ENCODE measurements at places on chromosomes 16 and 17.

GRCh38 chr17:76270770-76271668 lies 5.9 kb downstream of the UBALD2 start:
- H3K36me3 ChIP-seq, result peaks cover 36% of the 10 kb centered on the region
- peak overlapping the region; percentile 94 for H3K27ac ChIP-seq
- no peaks in the 10 kb centered on the region for H3K27me3 ChIP-seq
- peaks cover 45% of the 10 kb centered on the region for H3K4me1 ChIP-seq
- no peak for DNase-seq

DNA sequence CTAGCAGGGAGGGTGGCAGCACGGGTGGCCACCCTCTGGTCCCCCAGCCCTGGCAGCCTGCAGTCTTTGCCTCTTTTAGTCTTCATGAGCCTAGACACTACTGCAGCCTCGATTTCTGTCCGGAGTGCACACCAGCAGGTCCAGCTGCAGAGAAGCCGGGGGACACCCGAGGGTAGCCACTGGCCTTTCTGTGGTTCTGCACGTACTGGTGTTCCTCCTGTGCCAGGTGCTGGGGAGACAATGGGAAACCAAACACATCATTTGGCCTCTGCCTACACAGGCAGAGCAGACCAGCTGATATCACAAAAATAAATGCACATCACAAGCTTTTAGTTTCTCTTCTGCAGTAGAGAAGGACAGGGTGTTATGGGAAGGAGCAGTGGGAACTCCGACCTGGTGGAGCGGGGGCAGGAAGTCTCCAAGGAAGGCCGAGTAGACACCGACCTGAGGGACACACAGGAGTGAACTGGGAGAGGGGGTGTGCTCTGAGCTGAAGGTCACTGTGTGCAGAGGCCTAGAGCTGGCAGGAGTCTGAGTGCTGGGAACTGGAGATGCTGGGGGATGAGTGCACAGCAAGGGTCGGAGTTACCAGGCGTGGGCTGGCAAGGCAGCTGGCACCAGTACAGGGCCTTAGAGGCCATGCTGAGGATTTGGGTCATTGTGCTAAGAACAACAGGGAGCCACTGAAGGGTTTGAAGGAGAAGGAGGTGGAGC lies 23.1 kb downstream of the GPT2 start:
- no peak for DNase-seq
- no peak overlapping the region for H3K4me3 ChIP-seq
- H3K4me1 ChIP-seq, result peaks cover 16% of the 10 kb centered on the region
- peak overlapping the region; percentile 33 for H3K27ac ChIP-seq
- H3K27me3 ChIP-seq, result no peaks in the 10 kb centered on the region
- peaks cover 4% of the 10 kb centered on the region for H3K36me3 ChIP-seq

DNA sequence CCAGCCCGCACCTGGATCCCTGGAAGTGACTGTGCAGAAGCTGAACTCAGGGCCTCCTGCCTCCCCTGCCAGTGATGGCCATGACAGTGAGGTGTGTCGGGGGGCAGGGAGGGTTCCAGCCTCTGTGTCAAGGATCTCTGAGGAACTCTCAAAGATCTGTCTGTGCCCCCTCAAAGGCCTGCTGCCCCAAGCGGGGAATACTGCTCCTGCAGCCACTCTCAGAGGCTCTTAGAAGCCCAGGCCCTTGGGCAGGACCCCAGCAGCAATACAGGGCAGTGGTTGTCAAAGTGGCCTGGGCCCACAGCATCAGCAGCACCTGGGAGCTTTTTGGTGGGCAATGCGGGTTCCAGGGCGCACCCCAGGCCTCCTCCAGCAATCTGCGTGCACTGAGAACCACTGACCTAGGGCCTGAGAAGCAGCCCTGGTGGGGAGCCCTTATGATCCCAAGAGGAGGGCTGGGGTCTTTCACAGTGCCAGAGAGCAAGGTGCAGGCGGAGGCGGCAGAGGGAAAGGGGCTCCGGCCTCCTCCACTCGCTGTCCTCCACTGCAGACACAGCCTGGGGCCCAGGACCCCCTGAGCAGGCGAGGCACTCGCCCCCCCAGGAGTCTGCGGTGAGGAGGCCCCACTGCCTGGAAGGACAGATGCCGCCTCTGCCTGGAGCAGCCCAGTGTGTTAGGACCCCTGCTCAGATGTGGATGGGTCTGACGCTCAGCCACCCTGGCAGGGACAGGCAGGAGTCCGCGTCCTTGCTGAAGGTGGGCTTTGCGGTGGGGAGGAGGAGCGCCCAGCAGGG lies 42.1 kb downstream of the ENGASE start:
- no peak overlapping the region for H3K4me3 ChIP-seq
- H3K27ac ChIP-seq, result no peak overlapping the region
- no peak for DNase-seq
- H3K27me3 ChIP-seq, result no peaks in the 10 kb centered on the region

GRCh38 chr16:50538411-50539052 lies 9.7 kb upstream of the NKD1 start:
- no peaks in the 10 kb centered on the region for H3K4me1 ChIP-seq
- no peak overlapping the region for H3K4me3 ChIP-seq
- no peak overlapping the region for H3K27ac ChIP-seq
- H3K36me3 ChIP-seq, result no peaks in the 10 kb centered on the region
- no peak for DNase-seq
- peaks cover 11% of the 10 kb centered on the region for H3K27me3 ChIP-seq

DNA sequence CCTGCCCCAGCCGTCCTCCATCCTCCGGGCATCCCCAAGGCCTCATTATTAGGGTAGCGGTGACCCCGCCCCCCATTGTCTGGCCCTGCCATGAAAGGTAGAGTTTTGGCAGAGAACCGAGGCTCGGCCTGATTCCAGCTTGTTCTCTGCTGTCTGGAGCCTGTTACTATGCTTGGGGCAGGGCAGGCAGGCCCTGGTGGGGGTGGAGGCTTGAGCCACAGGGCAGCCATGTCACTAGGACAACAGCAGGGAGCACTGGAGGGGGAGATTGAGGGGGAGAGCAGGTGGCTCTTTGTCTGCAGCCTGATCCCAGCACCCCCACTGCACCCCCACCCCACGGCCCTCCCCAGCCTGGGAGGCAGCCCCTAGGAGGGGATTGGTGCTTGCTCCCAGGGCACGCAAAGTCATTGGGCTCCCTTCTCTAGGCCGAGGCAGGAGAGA lies 15.4 kb downstream of the RHBDL3 start:
- peaks cover 10% of the 10 kb centered on the region for H3K27me3 ChIP-seq
- no peak overlapping the region for H3K27ac ChIP-seq
- no peaks in the 10 kb centered on the region for H3K36me3 ChIP-seq

GRCh38 chr16:88295671-88296436 lies 86.9 kb upstream of the ZNF469 start:
- no peaks in the 10 kb centered on the region for H3K27me3 ChIP-seq
- H3K36me3 ChIP-seq, result no peaks in the 10 kb centered on the region
- H3K4me1 ChIP-seq, result no peaks in the 10 kb centered on the region
- DNase-seq, result no peak

Data from activated T-helper 1 cell treated with anti-CD3 and anti-CD28 coated beads, Interleukin-12 subunit alpha, Interleukin-12 subunit beta, Interleukin-2, Interleukin-4 antibody, amounts not matched to agents 30 ng/mL and 10 ng/mL and 1 ng/mL, durations not matched to agents 14 hours and 24 hours and 36 hours (primary cell).